Peyer's patch (tissue), 4 donors: ENCODE measurements at places on chromosomes 12 and 14. TPM values are rescaled to one million over a fixed set of nuclear protein-coding genes. Genes with fewer than 3 reads are reported as not detected.

GRCh38 chr14:60051721-60052221, 40.0 kb upstream of the PCNX4 start:
- no peak for DNase-seq

Gene SYNDIG1L
- total RNA-seq = not detected

GRCh38 chr12:16329594-16329993, 17.9 kb upstream of the MGST1 start:
- no peak for DNase-seq

DNA sequence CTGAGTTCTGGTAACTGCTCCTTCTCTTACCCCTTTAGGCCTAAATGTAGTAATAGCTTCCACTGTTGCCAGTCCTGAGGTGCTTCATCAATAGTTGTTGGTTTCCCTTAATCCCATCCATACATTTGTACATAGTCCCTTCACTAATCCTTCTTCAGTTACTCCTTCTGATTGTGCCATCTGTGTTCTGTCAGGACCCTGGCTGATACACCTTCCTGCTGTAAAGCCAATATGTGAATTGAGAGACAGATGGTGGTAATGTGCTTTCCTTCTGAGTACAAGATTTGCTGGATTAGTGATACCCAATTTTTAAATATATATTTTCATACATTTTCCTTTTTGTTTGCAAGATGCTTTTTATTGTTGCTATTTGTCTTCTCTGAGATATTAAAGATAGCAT, 66.4 kb downstream of the OTOGL start:
- no peak for DNase-seq

- no peak for DNase-seq
Observed at GRCh38 chr12:92796650-92797049, 93.9 kb downstream of the PLEKHG7 start.
